Placental pericyte (primary cell): ENCODE measurements at places on chromosomes 3 and 15. TPM values are rescaled to one million over a fixed set of nuclear protein-coding genes. Genes with fewer than 3 reads are reported as not detected.

Gene AMOTL2
- 87.1 and 140 TPM in 2 replicates for total RNA-seq

Gene NXPE3
- 10.9 and 16.8 TPM in 2 replicates for total RNA-seq

Gene TMIE
- total RNA-seq, result 0.22 TPM in 1 of 2 replicates, not detected in the other

Gene MCF2L2
- total RNA-seq, result 0.29 TPM in 1 of 2 replicates, not detected in the other

Gene TMEM207
- not detected in 2 replicates for total RNA-seq

Gene AGTR1
- 0.22 and 11.9 TPM in 2 replicates for total RNA-seq

Gene CFAP161
- 0.72 TPM in 1 of 2 replicates, not detected in the other for total RNA-seq

Gene FBXO40
- total RNA-seq, result not detected in 2 replicates

Gene CPLX3
- total RNA-seq, result not detected in 2 replicates

Gene HCN4
- not detected in 2 replicates for total RNA-seq

Gene NR1I2
- total RNA-seq, result under 0.01 TPM in 1 of 2 replicates, not detected in the other

Gene NUSAP1
- 3.5 and 82.5 TPM in 2 replicates for total RNA-seq

Gene CHST13
- not detected in 2 replicates for total RNA-seq

Gene COL6A6
- under 0.01 TPM in 2 replicates for total RNA-seq

Gene EPHA6
- total RNA-seq, result 0.22 and 2.6 TPM in 2 replicates

Gene PIERCE2
- 1.8 TPM in 1 of 2 replicates, not detected in the other for total RNA-seq

Gene KCNMB3
- total RNA-seq, result 0.88 and 1.1 TPM in 2 replicates

Gene SI
- total RNA-seq, result not detected in 2 replicates

Gene TGM4
- not detected in 2 replicates for total RNA-seq

Gene NR2E3
- total RNA-seq, result 0.57 TPM in 1 of 2 replicates, not detected in the other

Gene TMEM212
- not detected in 2 replicates for total RNA-seq

Gene MKRN2OS
- not detected in 2 replicates for total RNA-seq

Gene MUC4
- total RNA-seq, result not detected in 2 replicates
